Fibroblast of skin of left quadriceps (primary cell): ENCODE measurements at places on chromosomes 1 and 21.

DNA sequence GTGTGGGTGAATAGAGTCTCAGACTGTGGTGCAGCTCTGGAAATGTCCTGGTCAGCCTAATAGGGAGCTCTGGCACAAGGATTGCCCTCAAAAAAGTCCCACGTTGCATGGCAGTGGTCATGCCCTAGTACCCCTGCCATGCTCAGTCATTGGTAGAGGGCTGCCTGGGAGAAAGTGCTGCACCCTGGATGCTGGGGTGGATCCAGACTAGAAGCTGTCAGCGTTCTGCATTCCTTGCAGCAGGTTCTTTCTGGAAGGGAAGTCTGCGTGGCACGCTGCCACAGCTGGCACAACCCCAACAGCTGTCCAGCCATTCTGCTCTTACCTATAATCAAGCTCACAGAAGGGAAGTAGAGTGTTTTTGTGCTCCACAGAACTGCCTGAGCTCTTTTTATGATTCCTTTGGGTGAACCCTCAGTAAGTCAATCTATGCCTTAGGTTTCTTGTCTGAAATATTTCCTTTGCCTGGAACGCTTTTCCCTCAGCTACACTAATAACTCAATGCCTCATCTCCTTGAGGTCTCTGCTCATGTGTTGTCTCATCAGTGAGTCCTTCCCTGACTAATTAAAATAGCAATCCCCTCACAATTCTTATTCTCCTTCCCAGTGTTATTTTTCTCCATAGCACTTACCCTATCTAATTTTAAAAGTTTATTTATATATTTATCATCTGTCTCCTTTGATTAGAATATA is 61.5 kb upstream of the JAK1 start:
- DNase-seq = no peak

DNA sequence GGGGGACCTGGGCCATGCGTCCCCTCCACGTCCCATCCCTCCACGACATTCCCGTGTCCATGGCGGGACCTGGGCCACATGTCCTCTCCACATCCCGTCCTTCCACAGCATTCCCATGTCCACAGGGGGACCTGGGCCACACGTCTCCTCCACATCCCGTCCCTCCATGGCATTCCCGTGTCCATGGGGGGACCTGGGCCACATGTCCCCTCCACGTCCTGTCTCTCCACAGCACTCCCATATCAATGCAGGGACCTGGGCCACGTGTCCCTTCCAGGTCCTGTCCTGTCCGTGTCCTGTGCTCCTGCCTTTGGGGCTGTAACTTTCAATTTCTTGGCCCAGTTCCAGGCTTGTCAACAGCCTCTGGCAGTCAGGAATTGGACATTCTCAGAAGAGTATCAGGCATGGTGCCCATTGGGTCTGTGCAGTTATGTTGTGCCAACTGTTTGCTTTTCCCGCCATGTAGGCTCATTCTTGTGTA is 47.1 kb downstream of the WNT9A start:
- no peak for DNase-seq

GRCh38 chr1:64073705-64074104 is 129.7 kb upstream of the UBE2U start:
- no peak for DNase-seq

- DNase-seq = no peak
These were observed 23.4 kb downstream of the SPSB1 start for GRCh38 chr1:9316080-9316444.

GRCh38 chr1:46755121-46755520 is 36.2 kb upstream of the EFCAB14 start:
- no peak for DNase-seq

- no peak for DNase-seq
These were observed 101.3 kb upstream of the ESRRG start for GRCh38 chr1:216824511-216824910.

DNA sequence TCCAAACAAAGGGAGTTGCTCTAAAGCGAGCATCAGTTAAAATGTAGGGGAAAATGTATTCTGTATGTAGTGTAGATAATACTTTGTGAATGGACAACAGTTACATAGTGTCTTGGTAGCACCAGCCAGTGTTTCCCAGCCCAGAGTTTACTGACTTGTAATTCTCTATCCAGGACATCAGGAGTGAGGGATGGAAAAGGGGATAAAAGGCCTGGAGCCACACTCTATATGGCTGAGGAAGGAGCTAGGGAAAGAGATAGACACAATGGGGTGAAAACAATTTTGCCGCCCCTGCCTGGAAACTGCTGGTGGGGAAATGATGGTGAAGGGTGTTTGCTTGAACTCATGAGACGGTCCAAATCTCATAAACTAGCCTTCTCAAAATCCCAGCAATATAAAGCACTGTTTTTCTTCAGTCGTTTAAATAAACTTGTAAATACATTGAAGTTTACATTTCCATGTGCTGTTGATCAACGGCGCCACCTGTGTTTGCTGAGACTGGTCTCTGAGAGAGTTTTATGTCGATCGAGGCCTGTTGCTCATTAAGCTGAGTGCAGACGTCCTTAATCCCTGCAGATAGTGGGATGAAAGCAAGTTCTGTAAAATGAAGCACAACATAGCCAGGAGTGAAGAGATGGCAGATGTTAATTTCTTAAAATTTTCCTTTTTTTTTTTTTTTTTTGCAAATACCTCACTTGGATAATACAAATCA is 27.9 kb upstream of the AGO1 start:
- no peak for DNase-seq

GRCh38 chr1:77538956-77539518 is 143.4 kb downstream of the ZZZ3 start:
- DNase-seq = peak; percentile 83

- no peak for DNase-seq
These were observed 58.1 kb downstream of the CASZ1 start for GRCh38 chr1:10738061-10739058.

DNA sequence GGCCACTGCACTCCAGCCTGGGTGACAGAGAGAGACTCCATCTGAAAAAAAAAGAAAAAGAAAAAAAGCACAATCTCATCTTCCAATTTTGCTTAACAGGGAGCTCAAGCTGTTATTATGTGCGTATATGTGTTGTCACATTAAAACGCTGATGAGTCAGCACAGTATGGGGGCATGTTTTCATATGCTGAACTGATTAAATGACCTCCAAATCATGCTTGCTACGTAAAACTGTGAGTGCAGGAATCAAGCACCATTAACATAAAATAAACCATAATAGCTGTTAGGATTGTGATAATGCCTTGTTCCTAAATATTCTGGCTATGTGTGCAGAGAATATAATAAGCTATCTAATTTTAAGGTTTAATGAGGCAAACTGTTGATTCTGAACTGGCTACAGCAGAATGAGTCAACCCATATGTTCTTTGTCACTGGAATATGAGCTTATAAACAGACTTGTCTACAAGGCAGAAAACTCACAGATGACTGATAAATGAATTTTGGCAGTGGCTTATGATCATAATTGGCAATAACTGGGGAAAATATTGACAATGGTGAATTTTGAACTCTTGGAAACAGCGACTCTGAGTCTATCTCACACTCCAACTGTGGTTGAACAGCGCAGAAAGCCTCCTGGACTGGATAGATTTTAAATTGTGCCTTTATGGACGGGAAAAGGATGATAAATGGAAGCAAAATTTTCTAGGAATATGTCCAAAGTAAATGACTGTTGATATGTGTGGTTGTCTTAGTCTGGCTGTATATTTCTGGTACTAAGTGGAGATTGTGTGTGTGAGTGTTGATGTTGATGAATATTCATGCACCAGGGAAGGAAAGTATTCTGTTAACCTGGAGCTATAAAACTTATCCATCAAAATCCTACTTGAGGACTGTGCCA is 75.5 kb downstream of the VCAM1 start:
- DNase-seq = peak; percentile 60

DNA sequence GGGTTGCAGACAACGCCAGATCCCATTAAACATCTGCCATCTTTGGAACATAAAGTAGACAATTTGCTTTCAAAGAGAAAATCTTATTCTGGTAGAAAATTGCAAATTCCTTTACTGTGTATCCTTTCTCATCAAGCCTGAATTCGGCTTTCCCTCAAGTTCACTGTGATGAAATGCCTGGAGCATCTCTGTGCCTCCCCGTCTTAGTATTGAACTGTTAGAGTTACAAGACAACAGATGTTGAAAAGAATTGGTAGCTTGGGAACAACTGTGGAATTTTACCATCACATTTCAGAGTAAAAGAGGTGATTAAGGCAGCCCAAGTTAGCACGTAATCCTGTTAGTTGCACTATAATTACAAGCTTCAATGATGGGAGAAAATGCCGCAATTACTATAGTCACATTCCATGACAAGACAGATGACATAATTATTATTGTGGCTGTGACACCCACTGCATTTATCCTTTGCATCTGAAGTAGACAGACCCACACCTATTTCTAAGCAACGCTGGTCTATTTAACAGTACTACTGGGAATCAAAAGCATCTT is 54.4 kb upstream of the B3GALNT2 start:
- DNase-seq = no peak

DNA sequence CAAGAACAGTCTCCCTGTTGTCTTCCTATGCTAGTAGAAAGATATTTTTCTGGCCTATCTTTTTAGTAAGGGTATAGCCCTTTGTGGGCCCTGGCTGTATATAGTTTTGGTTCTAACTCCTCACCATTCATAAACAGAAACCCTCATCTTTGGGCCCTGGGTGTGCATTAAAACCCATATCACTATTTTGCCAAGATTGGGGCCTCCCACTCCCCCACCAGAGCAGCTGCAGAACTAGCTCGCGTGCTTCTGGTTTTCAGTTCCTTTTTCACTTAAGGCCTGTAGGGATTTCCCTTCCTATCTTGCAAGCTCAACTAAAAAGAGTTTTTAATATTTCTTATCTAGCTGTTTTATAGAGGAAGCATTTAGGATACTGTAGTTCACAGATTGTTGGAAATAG is 106.4 kb downstream of the RGL1 start:
- DNase-seq = no peak

DNA sequence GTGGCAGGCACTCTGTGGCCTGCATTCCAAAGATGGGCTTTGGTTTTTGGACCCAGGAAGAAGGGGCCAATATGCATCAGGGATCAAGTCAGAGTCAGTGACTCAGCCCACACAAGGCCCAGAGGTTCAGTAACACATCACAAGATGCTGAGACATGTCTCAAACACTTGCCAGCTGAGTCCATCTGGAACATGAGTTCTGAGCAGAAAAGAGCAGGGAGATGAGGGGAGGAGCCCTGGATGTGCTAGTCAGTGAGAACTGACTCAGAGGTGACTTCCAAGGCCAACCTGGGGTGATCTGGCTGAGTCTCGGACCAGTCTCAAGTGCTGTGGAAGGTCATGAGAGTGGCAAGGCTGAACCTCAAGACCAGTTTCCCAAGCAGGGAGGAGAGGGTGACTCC is 150.1 kb downstream of the CDC7 start:
- peak; percentile 82 for DNase-seq

- no peak for DNase-seq
These were observed 78.9 kb downstream of the MAP3K21 start for GRCh38 chr1:233406339-233406960.

GRCh38 chr21:25457411-25457810 is 149.9 kb downstream of the MRPL39 start:
- peak; percentile 33 for DNase-seq

- DNase-seq = no peak
These were observed 17.2 kb downstream of the VCAM1 start for GRCh38 chr1:100736746-100737145.

DNA sequence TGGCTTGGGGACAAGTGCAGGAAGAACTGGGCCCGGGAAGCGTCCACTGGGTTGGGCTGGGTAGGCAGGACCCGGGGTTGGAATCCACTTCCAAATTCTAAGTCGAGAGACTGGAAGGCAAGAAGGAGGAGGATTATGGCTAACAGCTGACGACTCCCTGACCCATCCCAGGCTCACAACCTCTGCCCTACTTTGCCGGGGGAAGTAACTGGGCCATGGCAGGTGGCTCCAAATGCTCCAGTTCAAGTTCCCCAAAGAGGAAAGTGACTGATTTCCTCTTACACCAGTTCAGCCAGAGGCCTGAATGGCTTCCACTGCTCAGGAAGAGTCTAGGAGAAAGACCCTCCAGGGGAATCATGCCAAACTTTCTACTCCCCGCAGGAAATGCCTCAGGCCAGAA is 11.4 kb downstream of the EMC1 start:
- no peak for DNase-seq

DNA sequence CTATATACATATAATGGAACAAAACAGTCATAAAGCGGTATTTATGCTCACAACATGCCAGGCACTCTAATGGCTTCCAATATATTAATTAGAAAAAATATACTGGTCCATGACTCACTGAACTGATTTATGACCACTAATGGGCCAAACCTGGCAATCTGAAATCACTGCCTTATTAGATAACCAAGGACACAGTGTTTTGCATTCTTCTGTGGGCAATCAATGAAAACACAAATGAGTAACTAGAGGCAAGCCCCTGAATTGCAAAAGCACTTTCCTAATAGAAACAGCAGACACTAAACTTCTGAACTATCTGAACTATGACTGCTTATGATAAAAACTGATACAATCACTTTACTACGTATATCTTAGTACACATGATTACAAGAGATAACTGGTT is 3.5 kb downstream of the GCLM start:
- DNase-seq = peak; percentile 10

DNA sequence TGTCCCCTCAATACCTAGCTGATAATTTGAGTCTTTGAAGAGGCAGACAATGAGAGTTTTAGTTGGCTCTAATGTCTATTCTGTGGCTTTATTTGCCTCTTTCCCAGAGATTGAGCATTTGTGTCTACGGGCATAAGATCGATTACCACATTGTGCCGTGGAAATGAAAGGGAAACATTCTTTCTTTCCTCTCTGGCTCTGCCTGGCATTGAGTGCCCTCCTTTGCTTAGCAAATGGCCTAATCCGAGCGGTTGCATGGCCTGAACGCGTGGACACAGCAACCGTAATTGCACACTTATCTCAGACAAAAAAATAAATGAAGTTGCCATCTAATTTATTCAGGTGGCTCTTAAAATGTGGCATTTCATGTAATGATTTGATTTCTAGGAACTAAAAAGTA is 247.9 kb downstream of the ADGRL2 start:
- no peak for DNase-seq

DNA sequence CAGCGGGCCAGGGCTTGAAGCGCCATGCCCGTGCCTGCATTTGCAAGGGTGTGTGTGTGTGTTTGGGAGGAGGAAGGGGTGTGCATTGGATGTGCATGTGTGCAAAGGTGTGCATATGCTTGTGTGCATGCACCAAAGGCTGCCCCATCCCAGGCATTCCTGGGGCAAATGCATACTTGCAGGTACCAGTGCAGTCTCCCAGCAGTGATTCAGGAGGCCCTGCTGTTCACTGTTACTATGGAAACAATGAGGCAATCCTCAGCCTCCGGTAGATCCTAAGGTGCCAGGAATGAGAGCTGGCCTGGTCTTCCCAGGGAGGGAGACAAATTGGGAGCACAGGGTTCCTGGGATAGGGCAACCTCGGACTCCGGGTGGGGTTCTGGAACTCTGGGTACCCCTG is 7.5 kb upstream of the FNDC5 start:
- no peak for DNase-seq

DNA sequence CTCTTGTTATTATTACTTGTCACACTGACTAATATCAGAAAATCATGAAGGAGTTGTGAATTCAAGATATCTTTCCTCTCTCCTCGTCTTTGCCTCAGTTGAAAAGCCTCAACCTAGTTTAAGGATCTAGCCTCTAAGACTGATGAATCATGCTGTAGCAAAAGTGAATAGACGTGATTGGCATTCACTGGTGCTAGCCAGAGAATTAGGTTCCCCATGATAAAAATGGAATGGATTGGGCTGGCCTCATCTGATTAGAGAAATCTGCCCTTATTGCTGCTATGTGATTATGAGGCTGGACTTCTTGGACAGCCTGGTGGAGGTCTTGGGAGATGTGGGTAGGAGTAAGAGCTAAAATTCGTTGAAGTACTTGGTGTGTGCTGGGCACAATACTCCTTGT is 208.2 kb downstream of the BACH1 start:
- DNase-seq = no peak

GRCh38 chr1:201774224-201774982 is 54.6 kb upstream of the IPO9 start:
- DNase-seq = peak; percentile 73
